ENCODE measurements at places on chromosomes 16 and 17.

GRCh38 chr16:52171481-52171880, 375.5 kb downstream of the TOX3 start:
- DNase-seq: no peak

GRCh38 chr17:14057591-14057990, 11.7 kb upstream of the COX10 start:
- DNase-seq: no peak

DNA sequence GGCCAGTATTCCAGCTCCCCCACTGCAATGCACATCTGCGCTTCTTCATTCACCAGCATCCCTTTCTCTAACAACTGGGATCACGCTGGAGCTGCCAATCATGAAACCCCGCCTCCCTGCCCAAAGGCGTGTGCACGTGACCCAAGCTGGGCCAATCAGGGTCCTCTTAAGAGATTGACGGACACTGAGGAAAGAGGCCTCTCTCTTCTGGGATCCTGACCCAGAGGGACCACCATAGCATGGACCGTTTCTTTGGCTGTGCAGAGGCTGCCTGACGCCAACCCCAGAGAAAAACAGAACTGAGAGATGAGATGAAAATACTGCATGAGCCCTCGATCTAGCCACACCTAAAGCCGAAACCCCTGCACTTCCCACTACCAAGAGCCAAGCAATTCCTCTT, 32.0 kb downstream of the COTL1 start:
- DNase-seq: no peak

DNA sequence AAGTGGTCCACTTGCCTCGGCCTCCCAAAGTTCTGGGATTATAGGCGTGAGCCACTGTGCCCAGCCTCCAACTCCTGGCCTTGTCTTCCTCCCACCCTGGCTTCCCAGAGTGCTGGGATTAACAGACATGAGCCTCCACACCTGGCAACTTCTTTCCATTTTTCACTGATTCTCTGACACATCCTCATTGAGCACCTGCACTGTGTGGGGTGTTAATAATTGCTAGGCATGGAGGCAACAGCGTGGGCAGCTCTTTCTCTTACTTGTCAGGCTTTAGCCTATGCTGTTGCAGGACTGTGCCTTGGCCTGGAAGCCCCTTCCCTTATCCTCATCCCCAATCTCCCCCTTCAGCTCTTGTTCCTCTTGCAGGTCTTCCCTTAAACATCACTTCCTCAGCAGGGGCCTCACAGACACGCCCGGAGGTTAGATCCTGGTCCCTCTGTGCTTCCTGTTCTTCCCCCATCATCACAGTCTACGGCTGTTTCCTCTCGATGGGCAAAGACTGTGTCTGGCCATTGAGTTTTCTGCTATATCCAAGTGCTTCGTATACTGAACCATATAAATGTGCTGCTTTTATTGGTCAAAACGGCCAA, 7.9 kb downstream of the QPRT start:
- no peak for DNase-seq

DNA sequence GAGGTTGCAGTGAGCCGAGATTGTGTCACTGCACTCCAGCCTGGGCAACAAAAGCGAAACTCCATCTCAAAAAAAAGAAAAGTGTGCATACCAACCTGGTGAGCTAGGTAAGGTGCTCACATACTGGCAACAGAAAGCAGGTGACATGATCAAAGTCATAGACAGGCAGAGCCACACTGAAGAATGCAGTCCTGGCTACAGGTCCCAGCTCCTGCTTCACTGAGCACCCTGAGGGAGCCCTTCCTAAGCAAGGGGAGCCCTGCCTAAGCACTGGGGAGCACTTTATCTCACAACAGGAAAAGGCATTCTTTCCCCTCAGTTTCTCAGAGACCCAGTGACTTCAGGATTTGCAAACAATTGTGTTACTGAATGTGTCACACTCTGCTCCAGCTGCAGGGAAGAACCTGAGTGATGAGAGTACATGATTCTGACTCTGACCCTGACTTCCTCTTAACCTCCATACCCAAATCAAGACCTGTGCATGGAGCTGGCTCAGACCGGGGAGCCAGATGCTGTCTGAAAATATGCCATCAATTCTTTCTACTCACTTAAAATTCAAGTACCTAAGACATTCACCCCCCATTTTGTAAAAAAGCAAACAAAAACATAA, 40.5 kb downstream of the ANKRD11 start:
- no peak for DNase-seq

GRCh38 chr17:17729620-17730249, 48.5 kb downstream of the RAI1 start:
- peak; percentile 50 for DNase-seq

DNA sequence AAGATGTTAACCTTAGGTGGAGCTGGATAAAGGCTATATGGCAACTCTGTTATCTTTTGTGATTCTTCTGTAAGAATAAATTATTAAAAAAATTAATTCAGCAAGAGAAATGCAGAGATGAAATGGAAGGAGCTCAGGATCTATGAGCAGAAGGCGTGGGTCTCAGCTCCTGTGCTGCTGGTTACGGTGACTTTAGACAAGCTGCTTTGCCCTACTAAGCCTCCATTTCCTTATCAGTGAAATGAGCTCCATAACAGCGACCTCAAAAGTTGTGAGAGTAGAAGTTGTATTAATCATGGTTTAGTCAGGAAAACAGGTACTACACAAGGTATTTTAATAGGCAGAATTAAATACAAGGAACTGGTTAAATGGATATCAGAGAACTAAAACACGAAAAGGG, 48.2 kb upstream of the FOXJ1 start:
- DNase-seq: no peak

DNA sequence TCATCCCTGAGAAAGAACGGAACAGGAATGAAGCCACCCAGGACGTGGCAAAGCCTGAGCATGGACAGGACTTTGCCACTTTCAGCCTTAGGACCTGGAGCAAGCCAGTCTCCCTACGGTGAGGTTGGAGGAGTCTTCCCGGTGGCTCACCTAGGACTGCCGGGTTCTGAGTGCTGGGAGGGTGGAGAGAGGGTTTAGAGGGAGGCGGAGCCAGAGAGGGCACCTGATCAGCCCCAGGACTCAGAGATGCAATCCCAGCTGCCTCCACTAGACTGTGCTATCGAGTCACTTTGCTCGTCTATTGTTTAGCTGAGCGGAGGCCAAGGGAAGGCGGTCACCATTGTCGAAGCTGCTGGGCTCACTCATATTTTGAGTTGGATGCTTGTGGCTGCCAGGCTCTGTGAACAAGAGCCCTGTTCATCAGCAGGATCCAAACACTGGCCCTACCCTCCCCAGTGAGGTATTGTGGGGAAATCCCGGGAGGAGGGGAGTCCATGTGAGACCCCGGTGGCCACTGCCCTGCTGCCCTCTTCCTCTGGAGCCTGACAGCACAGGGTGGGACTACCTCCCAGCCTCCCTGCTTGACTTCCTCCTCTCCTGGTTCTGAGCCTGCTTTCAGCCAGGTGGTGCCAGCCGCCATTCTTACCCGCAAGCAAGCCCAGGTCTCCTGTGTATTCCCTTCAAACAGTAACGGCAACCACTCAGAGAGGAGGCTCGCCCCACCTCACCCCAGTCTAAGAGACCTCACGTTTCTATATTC, 7.0 kb downstream of the KRT14 start:
- peak; percentile 82 for DNase-seq

DNA sequence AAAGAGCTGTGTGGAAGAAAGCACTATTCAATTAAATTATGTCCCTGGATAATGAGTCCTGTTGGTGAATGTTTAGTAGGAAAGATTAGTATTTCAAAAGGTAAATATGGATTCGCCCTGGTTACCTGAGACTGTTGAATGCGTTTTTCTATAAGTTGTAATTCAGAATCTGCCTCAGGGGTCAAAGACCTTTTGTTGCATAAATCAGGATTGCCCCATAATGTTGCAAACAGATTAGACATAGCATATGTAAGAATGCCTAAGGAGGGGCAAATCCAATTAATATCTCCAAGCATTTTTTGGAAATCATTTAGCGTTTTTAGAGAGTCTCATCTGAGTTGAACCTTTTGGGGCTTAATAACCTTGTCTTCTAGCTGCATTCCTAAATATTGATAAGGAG, 70.1 kb upstream of the ARL4D start:
- DNase-seq: no peak

- DNase-seq: no peak
Measured at GRCh38 chr16:29139261-29139802, 154.5 kb downstream of the LAT start.

- DNase-seq: peak; percentile 30
Measured at GRCh38 chr17:6894206-6894528, 62.6 kb upstream of the TEKT1 start.

GRCh38 chr17:81000631-81001357, 9.2 kb downstream of the CHMP6 start:
- DNase-seq: no peak

DNA sequence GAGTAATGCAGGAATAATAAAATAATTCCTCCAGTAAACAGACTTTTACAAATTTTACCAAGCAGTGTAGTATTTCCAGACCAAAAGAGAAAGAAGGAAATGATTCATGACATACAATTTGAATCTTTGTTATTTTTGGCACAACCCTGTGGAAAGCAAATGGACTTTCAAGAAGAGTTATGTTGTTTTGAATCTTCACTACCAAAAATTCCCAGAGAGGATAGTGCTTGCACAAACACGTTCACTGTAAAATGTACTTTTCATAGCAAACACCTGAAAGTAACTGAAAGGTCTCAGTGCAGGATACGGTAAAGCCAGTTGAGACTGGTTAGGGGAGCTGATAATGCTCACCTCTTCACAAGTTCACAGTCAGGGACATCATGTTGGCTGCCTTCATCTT, 107.1 kb downstream of the USP22 start:
- no peak for DNase-seq

GRCh38 chr17:72603420-72604242, 482.8 kb downstream of the SOX9 start:
- no peak for DNase-seq

DNA sequence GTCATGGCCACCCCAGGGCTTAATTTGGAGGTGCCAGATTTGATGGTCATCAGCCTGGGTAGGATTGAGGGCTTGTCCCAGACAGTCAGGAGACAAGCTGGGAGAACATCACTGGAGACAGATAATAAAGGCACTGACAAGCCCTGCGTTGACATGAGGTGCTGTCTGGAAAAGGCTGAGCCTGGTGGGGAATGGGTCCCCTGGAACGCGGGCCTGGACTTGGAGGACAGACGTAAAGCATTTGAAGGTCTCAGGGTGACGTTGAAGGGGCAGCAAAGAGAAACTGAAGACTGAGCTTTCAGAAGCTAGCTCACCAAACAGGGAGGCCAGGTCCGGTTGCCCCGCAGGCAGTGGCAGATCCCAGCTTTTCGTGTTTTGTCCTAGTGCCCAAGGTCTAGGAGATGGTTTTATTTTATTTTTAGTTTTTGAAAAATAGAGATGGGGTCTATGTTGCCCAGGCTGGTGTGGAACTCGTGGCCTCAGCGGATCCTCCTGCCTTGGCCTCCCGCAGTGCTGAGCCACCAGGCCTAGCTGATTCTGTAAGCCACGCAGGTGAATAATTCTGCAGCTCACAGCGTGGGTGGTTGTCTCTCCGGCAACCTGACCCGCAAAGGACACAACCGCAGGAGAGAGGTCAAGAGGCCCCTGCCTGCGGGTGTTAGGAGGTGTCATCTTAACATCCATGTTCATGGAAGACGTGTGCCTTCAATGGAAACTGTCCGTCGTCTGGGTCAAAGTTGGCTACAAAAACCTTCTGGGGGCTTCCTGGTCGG, 37.6 kb downstream of the METRNL start:
- no peak for DNase-seq

DNA sequence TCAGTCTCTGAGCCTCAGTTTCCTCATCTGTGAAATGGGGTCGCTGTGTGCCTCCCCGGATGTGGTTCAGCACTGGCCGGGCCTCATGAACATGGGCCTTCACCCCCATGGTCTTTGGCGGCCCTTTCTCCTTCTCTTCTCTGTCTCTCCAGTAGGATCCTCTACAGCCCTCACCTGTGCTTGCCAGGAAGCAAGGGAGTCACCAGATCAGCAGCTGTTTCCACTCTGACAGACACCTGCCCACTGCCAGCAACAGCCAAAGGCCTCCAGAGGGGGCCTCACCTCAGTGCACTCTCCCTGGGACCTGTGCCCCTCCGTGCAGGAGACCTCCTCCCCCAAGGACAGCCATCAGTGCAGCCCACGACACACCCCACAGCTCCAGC, 89.4 kb downstream of the C16orf78 start:
- no peak for DNase-seq

DNA sequence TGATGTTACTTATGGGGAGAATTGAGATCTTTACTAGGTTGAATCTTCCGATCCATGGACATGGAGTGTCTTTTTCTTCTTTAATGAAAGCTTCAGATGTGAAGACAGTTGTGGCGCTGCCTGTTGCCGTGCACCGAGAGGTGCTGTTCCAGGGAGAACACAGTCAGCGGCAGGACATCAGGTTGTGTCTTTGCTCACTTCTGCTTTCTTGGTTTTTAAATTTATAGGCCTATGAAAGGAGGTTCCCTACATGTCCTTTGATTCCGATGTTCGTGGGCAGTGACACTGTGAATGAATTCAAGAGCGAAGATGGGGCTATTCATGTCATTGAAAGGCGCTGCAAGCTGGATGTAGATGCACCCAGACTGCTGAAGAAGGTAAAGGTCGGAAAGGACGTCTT, 49.8 kb downstream of the SEC14L1 start:
- DNase-seq: no peak

DNA sequence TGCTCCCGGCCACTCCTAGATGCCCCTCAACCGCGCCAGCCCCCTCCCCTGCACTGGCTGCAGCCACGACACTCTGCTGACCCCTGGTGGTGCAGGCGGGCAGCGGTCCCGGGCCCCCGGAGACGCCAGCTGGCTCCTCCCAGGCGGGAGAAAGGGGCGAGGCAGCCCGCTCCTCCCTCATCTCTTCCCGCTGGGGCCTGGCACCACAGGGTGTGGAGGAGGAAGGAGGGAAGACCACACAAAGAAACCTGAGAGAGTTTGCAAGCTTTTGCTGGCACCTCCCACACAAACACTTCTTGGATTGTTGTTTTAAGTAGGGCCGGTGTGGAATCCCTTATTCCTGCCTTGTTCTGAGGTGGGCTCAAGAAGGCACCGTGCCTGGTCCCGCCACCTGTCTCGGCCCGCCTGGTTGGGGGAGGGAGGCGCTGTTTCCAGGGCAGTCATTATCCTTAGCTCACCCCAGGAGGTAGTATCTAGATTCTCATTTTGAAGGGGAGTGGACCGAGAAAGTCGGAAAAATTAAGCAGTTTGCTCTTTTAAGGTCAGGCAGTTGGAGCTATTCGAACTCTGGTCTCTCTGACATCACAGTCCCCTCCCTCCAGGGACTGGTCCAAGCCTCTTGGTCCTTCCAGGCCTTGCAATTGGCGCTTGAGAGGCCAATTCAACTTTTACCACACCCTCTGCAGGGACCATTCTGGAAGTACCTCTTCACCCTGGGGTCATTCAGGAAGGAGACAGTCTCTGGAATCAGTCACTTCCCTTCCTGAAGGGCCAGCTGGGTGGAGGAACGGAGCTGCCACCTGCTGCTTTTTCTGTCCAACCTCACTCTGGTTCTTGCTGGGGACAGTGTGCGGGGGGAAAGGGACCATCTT, 959 bp upstream of the ANKRD13B start:
- DNase-seq: peak; percentile 83

GRCh38 chr16:87002717-87003413, 314.3 kb downstream of the C16orf95 start:
- no peak for DNase-seq

GRCh38 chr17:75078284-75079022, 9.3 kb upstream of the SLC16A5 start:
- no peak for DNase-seq

All from stimulated activated CD4-positive, alpha-beta T cell treated with anti-CD3 and anti-CD28 coated beads, Interleukin-1b, Interleukin-23, amount 100 ng/mL, for 48 hours (primary cell).